Right atrium auricular region (tissue), 2 donors: ENCODE measurements at places on chromosomes 2 and 18. TPM values are rescaled to one million over a fixed set of nuclear protein-coding genes. Genes with fewer than 3 reads are reported as not detected.

The REG3G gene
- total RNA-seq, result not detected

The HAAO gene
- 2.6 TPM for total RNA-seq

The LYPD6B gene
- 0.28 TPM for total RNA-seq

The IL37 gene
- not detected for total RNA-seq

DNA sequence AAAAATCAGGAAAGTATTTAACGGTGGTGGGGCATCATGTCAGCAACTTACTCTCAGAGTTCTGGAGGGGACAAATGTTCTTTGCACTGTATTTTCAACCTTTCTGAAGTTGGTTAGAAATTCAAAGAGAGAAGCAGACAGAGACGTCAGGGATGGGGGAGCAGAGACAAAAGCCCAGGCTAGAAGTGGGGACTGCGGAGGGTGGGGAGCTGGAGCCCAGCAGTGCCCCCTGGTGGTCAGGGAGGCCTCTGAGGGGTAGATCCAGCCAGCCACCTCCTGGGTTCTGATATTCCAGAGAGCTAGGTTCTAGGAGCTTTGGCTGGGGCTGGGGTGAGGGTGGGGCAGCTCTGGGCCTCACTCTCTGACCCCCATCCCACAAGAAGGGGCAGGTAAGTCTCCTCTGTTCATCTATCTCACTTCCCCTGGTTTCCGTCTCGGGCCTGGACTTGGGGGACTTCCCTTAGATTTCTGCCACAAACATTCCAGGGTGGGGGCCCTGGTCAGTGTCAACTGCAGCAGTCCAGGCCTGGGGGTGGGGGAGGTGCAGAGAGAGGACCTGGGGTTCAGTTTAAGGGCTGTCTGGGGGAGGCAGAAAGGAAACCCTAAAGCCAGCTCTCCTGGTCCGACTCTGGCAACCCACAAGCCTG, 8.9 kb downstream of the TNS1 start:
- H3K27me3 ChIP-seq, result no peaks in the 10 kb centered on the region
- H3K4me1 ChIP-seq, result no peaks in the 10 kb centered on the region
- no peak for DNase-seq

DNA sequence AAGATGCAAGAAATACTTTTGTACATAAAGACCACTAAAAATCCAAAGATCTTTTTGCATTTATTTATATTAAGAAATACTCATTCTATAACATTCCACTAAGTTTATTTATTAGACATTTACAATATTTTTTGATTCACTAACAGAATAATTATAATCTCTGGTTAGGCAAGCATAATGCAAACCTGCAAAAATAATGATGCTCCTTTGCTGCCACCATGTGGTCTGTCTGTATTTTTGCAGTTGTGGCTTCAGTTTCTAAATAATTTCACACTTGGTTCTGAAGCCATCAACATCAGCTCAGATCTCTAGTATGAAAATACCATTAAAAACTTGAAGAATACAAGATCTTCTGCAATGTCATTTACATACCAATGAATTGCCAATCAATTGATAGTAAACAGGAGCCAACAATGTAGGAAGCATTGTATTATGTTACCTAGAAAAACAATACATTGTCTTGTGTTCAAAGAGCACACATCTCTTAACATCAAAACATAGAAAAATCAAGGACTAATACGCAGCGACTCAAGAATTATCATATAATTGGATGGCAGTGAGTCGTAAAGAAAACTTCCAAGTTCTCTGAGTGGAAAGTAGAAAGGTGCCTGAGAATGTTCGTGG, 28.8 kb upstream of the WDR75 start:
- H3K4me1 ChIP-seq, result no peaks in the 10 kb centered on the region
- H3K4me3 ChIP-seq, result no peak overlapping the region
- DNase-seq, result no peak
- no peaks in the 10 kb centered on the region for H3K36me3 ChIP-seq
- H3K27me3 ChIP-seq, result no peaks in the 10 kb centered on the region

- no peak overlapping the region for H3K4me3 ChIP-seq
- no peaks in the 10 kb centered on the region for H3K4me1 ChIP-seq
- H3K27me3 ChIP-seq, result no peaks in the 10 kb centered on the region
- DNase-seq, result no peak
- H3K36me3 ChIP-seq, result no peaks in the 10 kb centered on the region
- H3K27ac ChIP-seq, result no peak overlapping the region
Observed at GRCh38 chr2:203670939-203671338, 35.5 kb upstream of the CD28 start.

DNA sequence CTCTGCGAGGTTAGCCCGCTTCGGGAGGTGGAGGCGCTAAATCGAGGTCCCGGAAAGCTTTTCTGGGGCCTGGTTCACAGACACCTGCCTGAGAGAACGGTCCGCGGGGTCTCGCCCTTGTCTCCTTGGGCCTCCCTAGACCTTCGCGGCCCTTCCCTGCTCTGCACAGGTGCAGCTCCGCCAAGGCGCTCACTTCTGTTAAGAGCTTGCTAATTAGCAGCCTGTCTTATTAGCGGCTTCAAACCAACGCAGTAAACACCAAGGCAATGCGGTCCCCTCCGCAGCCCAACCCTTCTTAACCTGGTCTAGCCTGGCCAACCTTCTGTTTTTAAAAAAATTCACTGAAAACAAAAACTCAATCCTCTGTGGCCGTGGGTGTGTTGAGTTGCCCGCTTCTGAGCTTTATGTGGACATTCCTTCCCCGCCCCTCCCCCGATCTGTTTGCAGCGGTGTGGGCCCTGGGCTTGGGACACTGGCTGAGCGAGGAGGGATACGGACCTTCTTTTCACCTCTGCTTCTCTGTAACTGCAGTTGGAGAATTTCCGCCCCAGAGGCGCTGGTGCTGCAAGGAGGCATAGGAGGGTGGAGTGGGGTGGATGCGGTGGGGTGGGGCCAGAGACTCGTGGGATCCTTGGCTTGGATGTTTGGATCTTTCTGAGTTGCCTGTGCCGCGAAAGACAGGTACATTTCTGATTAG, 3.4 kb upstream of the HOXD4 start:
- no peak for DNase-seq
- no peak overlapping the region for H3K27ac ChIP-seq
- no peaks in the 10 kb centered on the region for H3K4me1 ChIP-seq
- no peaks in the 10 kb centered on the region for H3K36me3 ChIP-seq

DNA sequence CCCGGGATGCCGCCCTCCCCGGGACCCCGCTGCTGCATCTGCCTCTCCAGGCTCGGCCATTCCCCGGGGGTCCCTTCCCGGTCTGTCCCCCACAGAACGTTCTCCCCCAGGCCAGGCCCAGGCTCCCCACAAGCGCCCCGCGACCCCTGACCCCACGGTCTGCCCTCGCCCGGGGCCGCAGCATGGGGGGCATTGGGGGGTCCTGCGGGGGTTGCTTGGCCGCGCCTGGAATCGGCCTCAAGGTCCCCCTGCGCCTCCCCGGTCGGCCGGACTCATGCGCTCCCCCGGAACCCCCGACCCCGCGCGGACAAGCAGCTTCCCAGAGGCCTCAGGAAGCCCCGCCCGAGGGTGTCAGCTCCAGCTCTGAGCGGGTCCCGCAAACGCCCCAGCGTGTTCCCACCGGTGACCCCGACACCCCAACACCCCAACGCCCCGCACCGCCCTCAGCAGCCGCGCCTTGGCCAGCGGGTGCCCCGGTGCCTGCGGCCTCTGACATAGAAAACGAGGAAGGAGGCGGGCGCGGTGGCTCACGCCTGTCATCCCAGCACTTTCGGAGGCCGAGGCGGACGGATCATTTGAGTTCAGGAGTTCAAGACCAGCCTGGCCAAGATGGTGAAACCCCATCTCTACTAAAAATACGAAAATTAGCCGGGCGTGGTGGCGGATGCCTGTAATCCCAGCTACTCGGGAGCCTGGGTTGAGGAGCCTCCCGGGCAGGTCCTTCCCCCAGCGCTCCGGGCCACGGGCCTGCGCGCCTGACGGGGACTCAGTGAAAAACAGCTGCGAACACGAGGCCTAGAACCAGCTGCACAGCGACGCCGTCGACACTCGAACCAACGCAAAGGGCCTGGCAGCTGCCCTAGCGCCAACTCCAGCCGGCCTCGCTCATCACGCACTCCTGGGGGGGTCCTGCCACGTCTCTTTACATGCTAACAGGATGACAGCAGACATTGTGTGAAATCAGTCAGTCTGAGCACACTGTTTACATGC, 61.8 kb upstream of the CTDP1 start:
- DNase-seq, result no peak
- H3K4me3 ChIP-seq, result no peak overlapping the region
- H3K36me3 ChIP-seq, result no peaks in the 10 kb centered on the region
- no peaks in the 10 kb centered on the region for H3K4me1 ChIP-seq

DNA sequence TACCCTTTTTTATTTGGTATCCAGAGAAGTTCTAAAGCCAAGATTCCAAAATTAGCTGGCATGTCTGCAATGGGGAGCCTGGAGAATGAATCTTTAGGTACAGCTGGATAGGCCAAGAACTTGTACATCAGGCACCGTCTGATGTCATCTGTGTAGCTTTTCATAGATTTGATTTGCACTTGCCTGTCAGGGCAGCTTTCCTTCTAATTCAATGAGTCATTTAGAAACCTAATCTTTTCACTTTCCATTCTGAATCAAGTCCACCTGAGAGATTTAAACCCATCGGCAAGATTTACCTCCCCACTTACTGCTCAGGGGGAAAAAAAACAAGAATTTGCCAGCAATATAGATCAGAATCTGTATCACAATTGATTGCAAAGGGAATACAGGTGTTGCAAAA, 60.9 kb upstream of the ACAA2 start:
- DNase-seq, result no peak
- peaks cover 5% of the 10 kb centered on the region for H3K4me1 ChIP-seq
- H3K27ac ChIP-seq, result no peak overlapping the region
- no peaks in the 10 kb centered on the region for H3K27me3 ChIP-seq
- no peak overlapping the region for H3K4me3 ChIP-seq

DNA sequence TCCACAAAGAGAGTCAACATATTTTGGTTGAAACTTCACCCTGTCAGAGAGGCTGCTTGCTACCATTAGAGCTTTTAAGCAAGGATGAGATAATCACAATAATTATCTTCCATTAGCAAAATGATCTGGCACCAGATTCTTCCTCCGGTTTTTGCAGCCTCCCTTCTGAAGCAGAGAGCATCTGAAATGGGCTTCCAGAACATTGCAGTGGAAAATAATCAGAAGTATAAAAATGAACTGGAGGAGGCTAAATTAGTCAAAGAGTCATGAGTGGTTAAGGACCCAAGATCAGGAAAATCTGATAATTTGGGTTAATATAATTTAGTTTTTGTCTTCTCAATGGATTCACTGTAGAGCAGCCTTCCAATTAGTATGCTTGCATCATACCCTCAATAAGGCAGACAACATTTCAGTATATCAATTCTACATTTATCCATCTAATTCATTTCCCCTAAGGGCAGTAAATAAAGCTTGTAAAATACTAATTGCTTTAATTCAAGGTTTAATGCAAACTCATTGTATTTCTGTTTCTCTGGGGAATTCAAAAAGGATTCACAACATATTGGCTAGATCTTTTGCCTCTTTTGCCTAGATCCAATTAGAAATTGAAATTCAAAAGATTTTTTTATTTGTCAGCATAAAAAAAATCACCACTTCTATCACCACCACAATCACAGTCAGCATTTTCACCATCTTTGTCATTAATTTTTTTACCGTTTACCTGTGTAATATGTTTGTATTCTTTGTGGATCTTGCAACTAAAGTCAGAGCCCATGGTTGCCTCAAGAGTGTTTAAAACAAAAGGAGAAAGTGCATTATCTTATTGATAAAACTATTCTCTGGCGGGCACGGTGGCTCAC, 537.2 kb upstream of the DCC start:
- no peaks in the 10 kb centered on the region for H3K36me3 ChIP-seq
- DNase-seq, result no peak
- no peaks in the 10 kb centered on the region for H3K4me1 ChIP-seq
- H3K4me3 ChIP-seq, result no peak overlapping the region

GRCh38 chr18:36942264-36942663, 113.3 kb downstream of the KIAA1328 start:
- H3K27ac ChIP-seq, result no peak overlapping the region
- no peaks in the 10 kb centered on the region for H3K36me3 ChIP-seq
- DNase-seq, result no peak
- H3K4me1 ChIP-seq, result no peaks in the 10 kb centered on the region

DNA sequence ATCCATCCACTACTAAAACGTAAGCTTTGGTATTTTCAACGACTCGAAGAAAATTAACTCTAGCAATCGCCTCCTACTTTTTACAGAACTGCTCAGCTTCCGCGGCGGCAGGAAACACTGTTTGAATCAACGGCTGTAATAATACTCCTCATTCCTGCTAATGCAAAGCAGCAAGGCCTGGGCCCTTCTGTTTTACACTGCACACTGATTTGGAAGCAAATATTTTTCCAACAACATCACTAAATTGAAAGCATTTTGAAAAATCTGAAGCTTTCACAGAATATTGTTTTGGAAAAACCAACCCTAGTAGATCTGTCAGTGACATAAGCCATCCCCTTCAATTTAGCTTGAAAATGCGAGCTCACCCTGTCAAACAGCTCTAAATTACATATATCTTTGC, 261.2 kb downstream of the TXNL1 start:
- H3K4me1 ChIP-seq, result no peaks in the 10 kb centered on the region
- H3K27ac ChIP-seq, result no peak overlapping the region
- no peaks in the 10 kb centered on the region for H3K36me3 ChIP-seq
- no peak for DNase-seq

DNA sequence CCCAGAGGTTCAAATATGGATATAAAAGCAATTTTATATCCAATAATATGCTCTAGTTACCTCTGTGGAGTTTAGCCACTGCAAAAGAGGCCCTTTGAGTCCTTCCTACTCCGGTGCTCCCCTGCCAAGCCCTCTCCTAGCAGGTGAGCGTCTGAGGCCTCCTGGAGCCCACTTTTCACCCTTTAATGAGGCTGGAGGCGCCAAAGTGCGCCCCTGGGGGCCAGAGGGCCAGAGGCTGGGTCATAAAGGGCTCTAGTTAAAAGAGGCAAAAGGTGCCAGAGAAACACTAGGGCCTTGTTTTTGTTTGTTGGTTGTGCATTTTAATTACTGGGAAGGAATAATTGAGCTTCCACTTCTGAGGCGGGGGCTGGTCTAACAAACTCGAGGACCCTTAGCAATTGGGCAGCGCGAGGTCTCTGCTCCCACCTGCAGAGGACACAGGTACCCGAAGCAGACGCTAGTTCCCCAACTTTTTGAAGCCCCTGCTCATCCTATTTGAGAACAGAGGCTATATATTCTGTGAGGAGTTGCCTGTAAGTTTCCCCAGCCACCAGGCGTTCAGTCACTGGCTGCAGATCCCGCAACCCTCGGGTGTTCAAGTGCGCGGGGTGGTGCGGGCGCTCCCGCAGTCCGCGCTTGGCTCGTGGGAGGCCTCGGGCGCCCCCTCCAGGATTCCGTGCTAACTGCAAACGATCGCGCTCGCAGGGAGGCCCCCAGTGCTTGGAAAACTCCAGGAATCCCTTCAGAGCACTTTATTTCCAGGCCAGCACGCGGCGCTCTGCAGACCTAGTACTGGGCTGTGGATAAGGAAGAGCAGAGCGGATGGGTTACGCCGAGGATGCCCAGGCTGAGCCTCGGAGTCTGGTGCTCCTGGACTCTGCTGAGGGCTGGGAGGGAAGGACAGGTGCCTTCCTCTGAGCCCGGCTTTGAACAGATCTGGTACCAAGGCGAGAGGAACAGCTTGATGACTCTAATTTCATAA, 14.1 kb downstream of the MSGN1 start:
- no peaks in the 10 kb centered on the region for H3K27me3 ChIP-seq
- H3K4me3 ChIP-seq, result no peak overlapping the region
- DNase-seq, result peak; percentile 67
- H3K36me3 ChIP-seq, result no peaks in the 10 kb centered on the region

- no peak for DNase-seq
- no peaks in the 10 kb centered on the region for H3K36me3 ChIP-seq
- no peaks in the 10 kb centered on the region for H3K27me3 ChIP-seq
- H3K4me1 ChIP-seq, result peaks cover 13% of the 10 kb centered on the region
Observed at GRCh38 chr18:13440277-13441248, 222.0 kb downstream of the LDLRAD4 start.
